IMR-90 (cell line): ENCODE measurements at places on chromosomes 1 and 21.

DNA sequence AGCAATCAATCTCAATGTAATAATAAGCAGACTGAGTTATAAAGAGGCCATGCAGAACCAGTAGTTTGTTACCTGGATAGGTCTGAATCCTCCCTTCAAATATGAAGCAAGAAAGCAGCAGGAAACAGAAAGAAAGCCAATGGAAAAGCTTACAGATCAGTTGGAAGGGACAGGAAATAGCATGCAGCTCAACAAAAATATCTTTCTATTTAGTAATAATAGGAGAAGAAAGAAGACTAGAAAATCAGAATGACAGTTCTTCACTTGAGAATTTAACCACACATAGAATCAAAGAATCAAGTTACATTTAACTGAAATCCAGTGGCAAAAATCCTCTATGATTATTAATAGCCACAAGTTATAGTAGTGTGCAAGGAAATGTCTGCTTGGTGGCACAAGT lies 194.4 kb downstream of the EIF4G3 start:
- DNase-seq, result peak; percentile 26

- no peak for DNase-seq
These were observed 53.0 kb upstream of the PRDX6 start for GRCh38 chr1:173424143-173424542.

- no peak for DNase-seq
These were observed 1.2 kb downstream of the JMJD4 start for GRCh38 chr1:227733751-227734545.

DNA sequence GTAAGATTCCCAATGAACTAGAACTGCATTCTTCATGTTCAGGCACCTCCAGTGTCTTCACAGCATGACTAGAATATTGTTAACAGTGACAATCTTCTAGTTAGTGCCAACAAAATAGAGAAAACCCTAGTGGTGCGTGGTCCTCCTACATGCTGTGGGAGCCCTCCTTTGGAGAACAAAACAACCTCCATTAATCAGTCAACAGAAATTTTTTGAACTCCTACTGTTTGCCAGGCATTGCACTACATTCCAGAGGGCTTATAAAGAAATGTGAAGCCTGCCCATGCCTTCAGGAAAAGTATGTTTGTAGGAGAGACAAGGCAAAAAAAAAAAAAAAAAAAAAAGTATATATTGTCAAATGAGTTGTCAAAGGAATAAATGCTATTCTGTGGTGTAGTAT lies 252.7 kb downstream of the LRRC40 start:
- no peak for DNase-seq

DNA sequence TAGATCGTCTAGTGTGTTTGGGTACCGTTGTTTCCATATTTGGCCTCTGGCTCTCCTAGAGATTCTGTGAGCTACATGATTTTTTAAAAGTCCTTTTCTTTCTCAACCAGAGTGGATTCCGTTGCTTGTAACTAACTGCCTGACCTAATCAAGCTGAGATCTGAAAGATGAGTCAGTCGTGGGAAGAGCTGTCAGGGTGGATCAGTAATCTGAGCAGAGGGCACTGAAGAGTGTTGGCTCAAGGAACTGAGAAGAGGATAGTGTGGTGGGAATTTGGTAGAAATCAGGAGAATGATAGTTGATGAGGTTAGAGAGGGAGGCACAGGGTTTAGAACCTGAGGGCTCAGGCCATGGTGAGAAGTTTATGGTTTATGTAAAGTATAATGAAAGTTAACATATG lies 52.2 kb downstream of the TRAF5 start:
- DNase-seq, result peak; percentile 80

DNA sequence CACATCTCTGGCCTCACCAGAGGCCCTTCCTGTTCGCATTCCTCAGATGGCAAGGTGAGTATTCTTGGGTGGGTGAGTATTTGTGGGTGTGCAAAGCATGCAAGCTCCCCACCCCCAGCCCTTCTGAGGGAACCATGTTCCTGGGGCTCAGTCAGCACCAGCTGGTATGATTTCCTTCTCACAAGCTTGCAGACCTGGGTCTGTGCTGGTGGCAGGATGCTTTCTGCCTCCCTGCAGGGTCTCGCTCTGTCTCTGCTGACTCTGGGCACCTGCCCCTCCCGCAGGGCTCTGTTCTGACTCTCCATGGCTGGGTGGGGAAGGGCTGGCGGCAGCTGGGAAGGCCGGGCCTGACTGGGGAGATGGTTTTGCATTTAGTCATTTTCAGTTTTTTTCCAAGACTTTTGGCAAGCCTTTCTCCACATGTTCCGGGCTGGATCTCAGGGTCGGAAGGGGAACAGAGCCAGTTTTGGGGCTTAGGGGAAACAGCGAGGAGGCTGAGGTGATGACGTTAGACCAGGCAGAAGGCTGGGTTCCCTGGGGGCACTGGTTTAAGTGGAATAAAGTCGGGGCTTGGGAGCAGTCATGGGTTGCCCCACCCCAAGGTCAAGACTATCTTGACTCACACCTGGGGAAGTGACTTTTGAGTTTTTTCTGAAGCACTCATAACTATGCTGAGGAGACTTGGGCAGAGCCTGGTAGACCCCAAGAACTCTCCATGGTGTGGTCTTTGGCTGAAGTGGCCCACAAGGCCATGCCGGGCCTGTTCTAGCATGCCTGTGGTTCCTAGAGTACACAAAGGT lies 6.2 kb downstream of the RASSF5 start:
- DNase-seq, result peak; percentile 87

DNA sequence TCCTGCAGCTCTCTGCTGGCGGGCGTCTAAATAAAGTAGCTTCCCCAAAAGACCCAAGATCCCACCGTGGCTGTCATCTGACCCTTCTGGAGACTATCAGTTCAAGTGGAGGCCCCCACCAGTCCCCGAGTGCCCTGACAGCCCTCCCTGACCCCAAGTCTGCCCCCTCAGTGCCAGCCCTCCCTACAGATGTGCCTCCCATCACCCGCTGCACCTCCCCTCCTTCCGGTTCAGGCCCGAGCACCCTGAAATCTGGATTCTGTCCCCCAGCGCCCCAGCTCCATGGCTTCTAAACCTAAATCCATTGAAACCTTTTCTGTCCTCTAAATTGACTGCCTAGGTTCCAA lies 595 bp downstream of the IL10RB start:
- no peak for DNase-seq

- no peak for DNase-seq
These were observed 68.0 kb upstream of the TRAPPC10 start for GRCh38 chr21:43944078-43944633.

GRCh38 chr1:234458352-234459017 lies 20.5 kb downstream of the TARBP1 start:
- DNase-seq, result no peak

GRCh38 chr1:43549921-43550597 lies 19.4 kb downstream of the PTPRF start:
- DNase-seq, result no peak

DNA sequence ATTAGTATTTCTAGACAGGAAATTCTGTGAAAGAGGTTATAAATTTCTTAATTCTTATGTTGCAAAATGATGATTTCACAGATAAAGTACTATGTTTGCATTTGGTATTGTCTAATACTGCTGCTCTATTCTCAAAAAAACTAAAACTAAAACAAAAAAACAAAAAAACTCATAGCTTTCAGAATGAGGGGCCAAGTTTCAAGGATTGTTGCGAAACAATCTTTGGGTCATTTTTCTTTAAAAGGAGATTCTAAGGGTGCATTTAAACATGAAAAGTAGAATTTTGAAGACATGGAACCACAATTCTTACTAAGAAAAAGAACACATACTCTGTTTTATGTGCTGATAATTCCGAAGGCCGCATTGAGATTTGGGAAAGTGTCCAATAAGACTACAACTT lies 645.1 kb downstream of the ADGRL2 start:
- no peak for DNase-seq

- peak; percentile 76 for DNase-seq
These were observed 67.5 kb upstream of the PRDX6 start for GRCh38 chr1:173409613-173410012.

DNA sequence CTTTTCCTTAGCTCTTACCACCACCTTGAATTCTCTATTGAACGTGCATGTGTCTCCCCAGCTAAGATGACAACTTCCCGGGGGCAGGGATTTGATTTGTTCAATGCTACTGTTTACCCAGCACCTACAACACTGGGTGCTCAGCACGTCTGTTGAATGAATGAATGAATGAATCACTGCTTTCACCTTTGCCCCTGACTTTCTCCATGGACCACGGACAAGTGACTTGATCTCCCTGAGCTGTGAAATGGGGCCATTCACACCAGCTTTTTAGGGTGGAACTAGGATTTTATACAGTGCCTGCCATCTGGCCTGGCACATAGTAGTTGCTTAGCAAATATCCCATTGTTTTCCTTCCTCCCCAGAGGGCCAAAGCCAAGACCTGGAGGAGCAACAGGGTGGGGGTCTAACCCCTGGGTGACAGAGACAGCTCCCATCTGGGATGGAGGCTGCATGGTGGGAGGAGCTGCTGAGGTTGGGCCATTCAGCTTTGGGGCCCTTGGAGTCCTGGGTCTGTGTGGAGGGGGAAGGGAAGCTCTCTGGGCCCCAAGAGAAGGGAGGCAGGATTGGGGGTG lies 15.7 kb downstream of the TNFRSF1B start:
- DNase-seq, result no peak
